COLO829 (cell line): ENCODE measurements at places on chromosomes 7 and 10.

GRCh38 chr7:45689011-45689796, 115.0 kb downstream of the ADCY1 start:
- no peak for DNase-seq

GRCh38 chr7:36881233-36881874, 157.1 kb upstream of the AOAH start:
- DNase-seq, result no peak

DNA sequence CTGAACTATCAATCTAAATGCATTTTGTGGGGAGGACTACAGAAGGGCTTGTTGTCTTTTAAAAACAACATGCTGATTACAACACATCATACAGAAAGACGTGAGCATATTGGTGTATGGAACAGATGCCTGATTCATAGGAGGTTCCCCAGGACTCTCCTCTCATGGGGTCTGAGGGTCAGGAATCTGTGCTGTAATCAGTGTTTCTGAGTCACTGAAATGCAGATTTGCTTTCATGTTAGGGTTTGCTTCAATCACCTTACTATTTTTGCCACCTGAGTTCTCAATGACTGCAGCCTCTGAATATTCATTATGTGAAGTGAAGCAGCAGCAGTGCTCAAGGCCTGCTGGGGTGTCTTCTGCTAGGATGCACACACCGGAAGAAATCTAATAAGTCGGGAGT, 550 bp upstream of the ANK3 start:
- DNase-seq, result peak; percentile 54

DNA sequence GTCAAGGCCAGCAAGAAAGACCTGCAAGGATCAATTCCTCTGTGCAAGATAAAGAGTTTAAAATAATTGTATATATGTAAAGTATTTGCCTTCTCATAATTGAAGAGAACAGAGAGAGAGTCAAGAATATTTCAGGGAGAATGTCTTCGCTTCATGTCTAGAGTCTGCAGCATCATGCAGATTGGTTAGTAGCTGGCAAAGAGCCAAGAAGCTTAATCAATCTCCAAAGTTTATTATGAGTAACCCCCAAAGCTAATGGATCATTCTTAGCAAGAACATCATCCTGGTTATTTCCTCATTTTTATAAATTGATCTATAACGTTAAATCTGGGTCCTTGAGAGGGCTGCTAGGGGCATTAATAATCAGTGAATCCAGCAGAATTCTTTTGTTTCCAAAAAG, 38.9 kb upstream of the CTBP2 start:
- no peak for DNase-seq

- no peak for DNase-seq
These were observed 105.7 kb upstream of the INSIG1 start for GRCh38 chr7:155191901-155192478.

DNA sequence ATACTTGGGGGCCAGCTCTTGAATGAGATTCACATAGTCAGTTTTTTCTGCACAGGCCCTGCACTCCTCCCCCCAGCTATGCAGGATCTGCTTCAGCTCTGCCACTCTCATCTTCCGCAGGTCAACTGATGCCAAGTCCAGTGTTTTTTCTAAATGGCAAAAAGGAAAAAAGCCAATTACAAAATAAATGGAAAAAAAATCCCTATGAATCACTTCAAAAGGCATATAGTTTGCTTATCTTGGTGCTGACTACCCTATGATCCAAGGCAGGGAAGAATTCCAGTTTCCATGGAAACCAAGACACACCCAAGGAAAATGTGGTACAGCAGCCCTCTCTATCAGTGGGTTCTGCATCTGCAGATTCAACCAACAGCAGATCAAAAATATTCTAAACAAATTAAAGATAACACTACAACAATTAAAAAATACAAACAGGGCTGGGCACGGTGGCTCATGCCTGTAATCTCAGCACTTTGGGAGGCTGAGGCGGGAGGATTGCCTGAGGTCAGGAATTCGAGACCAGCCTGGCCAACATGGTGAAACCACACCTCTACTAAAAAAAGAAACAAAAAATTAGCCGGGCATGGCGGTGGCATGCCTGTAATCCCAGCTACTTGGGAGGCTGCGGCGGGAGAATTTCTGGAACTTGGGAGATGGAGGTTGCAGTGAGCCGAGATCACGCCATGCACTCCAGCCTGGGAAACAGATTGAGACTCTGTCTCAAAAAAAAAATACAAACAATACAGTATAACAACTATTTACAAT, 17.6 kb downstream of the CDNF start:
- DNase-seq, result no peak

- DNase-seq, result no peak
These were observed 1.7 kb downstream of the OPALIN start for GRCh38 chr10:96357038-96357620.

- DNase-seq, result no peak
These were observed 33.5 kb downstream of the CAMK2B start for GRCh38 chr7:44291733-44292419.

GRCh38 chr10:124946945-124947344, 5.0 kb downstream of the ZRANB1 start:
- no peak for DNase-seq

- DNase-seq, result no peak
These were observed 11.1 kb upstream of the PPP2R2D start for GRCh38 chr10:131889755-131890154.

DNA sequence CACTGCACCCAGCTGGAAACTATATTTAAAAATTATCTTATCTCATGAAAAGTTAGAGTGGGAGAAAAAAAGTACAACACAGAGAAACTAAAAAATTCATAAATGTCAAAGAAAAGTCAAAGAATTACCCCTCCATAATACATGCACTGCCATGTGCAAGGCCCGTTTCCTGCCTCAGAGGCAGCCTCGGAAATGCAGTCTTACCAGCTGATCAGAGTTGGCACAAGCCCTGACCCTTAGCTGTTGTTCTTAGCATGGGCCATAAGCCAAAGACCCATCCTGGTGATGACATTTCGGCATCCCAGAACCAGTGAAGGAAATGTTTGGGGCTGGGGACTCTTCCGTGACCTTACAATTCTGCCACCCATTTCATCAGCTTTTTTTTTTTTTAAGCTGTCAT, 21.6 kb downstream of the RBM48 start:
- DNase-seq, result no peak

- no peak for DNase-seq
These were observed 32.0 kb downstream of the GNA12 start for GRCh38 chr7:2812114-2812487.

DNA sequence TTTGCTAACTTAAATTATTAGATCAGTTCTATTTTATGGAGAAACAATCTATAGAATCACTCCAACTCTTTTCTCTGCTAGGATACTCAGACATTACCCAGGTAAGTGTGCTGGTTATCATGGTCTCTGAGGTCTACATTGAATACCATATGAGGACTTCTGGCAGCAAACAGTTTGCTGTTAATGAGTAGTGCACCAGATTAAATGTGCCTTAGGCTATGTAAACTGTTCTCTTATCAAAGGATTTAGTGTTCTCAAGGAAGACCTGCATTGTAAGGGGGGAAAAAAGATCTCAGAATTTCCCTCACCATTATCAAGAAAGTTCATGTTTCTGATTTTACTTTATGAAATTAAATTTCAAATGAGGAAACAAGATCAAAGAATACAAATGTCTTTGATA, 107.5 kb downstream of the ITGB8 start:
- peak; percentile 91 for DNase-seq

DNA sequence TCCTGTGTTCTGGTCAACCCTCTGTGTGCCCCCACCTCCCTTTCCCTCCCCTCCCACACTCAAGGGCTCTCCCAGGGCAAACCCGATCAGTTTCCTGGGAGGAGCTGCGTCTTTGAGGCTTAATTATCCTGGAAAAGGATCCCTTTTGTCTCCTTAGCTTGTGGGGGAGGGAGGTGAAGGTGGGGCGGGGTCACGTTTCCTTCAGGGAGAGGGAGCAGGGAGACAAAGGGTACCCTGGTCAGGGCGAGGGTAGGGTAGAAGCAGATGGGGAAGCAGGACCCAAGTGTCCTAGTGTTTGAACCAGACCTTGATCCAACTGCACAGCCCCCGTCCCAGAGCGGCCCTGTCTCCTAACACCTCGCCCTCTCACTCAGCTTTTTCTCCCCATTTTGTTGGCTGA, 90.1 kb downstream of the HIF1AN start:
- peak; percentile 17 for DNase-seq

GRCh38 chr7:114375907-114376306, 38.7 kb upstream of the FOXP2 start:
- DNase-seq, result no peak

DNA sequence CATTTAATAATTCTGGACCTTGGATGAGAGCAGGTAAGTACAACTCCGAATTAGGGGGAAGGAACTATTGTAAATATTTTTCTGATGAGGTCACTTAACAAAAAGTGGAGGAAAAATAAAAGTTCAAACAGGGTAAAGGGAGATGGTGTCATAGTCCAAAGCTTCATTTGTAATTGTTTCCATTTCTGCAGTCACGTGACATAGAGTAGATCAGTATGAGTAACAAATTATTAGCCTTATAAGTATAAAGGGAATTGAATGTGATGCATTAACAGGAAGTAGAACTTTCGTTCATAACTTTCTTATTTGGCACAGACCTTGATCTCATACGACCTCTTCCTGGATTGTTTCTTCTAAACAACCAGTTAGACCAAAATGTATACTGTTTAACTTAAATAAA, 347.2 kb upstream of the TPK1 start:
- no peak for DNase-seq

GRCh38 chr10:43401627-43402026, 7.4 kb downstream of the HNRNPF start:
- DNase-seq, result no peak

DNA sequence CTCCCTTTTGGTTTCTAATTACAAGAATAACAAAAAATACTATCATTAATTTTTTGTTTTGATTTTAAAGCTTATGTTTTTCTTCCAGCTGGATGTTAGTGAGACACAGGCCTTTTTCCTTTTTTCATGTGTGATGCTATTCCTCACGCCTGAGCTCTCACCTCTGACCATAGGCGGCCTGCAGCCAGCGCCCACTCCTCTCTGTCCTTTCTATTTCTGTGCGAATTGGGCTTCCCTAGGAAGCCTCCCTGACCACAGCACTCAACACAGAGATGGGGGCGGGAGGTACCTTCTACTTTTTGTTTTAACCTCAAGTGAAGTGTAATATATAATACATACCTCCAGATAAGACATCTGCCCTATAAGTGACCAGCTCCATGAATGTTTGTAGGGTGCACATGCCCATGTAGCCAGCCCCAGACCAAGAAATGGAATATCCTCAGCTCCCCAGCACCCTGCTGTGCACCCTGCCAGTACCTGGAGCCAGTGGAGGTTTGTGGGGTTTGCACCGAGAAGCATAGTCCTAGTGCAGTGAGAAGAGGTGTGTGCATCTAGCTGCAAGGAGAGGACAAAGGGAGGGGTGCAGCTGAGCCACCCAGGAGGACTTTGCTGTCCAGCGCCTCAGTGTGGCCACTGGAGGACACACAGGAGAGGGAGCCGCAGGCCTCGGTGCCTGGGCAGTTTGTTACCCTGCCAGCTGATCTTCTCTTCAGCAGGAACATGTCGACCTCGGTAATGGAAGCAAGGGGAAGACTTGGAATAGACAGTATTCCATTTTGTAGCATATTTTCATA, 38.5 kb downstream of the BNIP3 start:
- no peak for DNase-seq

GRCh38 chr10:43075612-43076003, 1.3 kb upstream of the RET start:
- no peak for DNase-seq

- no peak for DNase-seq
These were observed 236.4 kb downstream of the HGF start for GRCh38 chr7:81533426-81533825.

GRCh38 chr10:92773776-92774175, 74.5 kb upstream of the EXOC6 start:
- no peak for DNase-seq

DNA sequence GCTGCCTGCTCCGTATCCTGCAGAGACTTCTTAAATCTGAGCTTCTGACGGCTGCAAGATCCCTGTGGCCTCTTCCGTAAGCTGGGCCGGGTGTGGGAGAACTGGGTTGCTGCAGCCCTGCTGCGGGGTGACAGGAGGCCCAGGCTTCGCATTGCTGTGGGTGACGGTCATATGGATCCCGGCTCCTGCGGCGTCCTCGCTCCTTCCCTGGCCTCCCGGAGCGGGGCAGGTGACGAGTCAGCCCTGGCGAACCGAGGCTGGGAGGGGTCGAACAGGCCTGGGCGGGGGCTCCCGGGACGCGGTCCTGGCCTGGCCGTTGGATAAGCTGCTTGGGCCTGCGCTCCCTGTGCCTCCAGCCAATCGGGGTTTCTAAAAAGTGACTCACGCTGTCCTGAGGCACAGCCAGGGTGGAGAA, 7.8 kb upstream of the UBE2D1 start:
- no peak for DNase-seq

- no peak for DNase-seq
These were observed 33.2 kb downstream of the FRMPD2 start for GRCh38 chr10:48241332-48241731.

DNA sequence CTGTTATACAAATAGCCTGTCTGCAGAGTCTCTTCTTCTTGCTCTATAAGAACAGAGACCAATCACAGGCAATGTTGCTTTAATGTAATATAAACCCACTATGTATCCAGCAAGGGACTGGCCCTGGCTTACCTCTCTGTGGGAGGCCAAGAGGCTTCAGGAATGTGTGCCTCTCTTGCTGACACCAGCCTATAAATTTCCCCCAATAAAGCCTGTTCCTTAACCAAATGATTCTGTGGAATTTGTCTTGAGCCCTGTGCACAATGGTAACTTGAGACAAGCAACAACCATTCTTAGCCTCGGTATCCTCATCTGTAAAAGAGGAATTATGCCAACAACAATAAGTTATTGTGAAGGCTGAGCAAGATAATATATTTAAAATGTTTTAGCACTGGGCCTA, 563.7 kb downstream of the GRM8 start:
- no peak for DNase-seq

DNA sequence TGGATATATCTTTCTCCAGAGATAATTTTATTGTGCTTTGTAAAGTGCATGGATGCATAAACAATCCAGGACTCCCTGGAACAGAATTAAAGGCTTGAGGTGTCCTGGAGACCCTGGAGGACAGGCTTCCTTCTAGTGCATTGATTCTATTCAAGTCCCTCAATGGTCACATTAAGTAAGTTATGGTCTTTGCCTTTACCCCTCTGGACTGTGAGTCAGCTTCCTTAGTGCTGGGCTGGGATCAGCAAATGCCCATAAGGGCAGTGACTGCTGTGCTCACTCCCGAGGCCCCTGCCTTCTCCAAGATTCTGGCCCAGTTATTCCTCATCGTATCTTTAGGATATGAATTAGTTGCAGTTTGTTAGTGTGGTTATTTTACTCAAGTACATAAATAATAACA, 178.7 kb upstream of the PRSS58 start:
- peak; percentile 82 for DNase-seq
